Ascending aorta (tissue), 2 donors: ENCODE measurements at places on chromosomes 16 and 17.

DNA sequence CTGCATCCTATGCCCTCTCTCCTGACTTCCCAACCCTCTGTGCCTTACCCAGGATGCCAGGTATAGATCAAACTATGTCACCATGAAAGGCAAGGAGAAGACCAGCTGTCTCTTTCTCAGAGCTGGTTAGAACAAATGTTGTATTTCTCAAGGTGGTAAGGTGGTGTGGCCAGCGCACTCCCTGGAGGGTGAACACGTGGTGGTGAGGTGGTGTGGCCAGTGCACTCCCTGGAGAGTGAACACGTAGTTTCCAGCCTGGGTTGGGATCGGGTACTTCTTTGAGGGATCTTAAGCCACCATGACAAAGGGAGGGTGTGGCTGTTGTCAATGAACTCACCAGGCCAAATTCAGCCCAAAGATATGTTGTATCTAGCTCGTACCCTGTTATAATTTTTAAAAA lies 26.8 kb downstream of the KATNIP start:
- no peak for DNase-seq

GRCh38 chr16:88505405-88506082 lies 52.5 kb downstream of the ZFPM1 start:
- DNase-seq: no peak

- DNase-seq: peak; percentile 57
Observed at GRCh38 chr17:80957461-80957941, 34.1 kb upstream of the CHMP6 start.

GRCh38 chr16:69364088-69364487 lies 12.5 kb upstream of the TMED6 start:
- no peak for DNase-seq

DNA sequence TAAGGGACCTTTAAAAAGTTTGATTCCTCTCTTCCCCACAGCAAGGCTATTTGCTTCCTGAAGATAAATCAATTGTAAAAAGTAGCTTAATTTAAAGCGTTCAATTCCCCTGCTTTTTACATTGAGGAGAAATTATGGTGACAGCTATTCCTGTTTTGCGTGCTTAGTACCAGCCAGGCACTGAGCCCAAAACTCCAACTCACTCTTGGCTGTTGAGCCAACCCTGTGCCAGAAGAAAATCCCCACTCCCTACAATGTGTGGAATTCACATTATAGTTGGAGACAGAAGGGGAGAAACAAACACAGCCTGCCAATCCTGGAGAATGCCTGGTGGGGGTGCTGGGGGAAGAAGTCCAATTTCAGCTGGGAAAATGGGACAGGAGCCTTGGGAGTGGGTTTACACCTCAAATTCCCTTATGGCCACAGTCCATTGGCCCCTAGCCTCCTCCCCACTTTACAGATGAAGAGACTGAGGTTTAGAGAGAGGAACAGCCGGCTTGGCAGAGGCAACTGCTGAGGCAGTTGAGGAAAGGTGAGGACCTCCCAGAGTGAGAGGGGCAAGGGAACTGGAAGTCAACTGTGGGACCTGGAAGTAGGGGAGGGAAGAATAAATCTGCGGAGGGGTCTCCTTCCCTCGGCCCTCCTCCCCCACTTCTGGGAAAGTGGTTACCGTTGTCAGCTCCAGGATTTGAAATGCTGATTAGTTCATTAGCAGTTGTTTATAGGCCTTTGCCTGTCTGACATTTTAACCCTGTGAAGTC lies 26.1 kb downstream of the CDH1 start:
- no peak for DNase-seq

- no peak for DNase-seq
Observed at GRCh38 chr17:79796444-79796762, 474 bp downstream of the CBX8 start.

DNA sequence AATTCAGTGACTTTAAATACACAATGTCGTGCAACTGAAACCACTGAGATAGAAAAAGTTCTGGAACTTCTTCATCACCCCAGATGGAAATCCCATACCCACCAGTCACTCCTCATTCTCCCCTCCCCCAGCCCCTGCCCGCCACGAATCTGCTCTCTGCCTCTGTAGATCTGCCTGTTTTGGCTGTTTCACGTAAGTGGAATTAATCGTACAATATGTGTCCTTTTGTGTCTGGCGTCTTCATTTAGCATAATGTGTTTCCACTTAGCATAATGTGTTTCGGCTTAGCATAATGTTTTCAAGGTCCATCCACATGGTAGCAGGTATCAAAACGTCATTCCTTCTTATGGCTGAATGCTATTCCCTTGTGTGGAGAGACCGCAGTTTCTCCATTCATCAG lies 3.5 kb upstream of the SPPL2C start:
- no peak for DNase-seq

GRCh38 chr17:77906377-77906871 lies 52.1 kb upstream of the TNRC6C start:
- DNase-seq: no peak

DNA sequence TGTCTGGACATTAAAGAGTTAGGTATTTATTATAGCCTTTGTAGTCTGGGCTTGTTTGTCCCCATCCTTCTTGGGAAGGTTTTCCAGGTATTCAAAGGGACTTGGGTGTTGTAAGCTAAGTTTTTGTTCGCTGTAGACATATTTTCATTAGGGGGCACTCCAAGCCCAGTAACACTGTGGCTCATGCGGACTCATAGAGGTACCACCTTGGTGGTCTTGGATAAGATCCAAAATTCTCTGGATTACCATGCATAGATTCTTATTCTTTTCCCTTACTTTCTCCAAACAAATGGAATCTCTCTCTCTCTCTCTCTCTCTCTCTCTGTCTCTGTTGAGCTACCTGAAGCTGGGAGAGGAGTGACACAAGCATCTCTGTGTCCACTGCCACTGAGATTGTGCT lies 48.9 kb downstream of the ERCC4 start:
- no peak for DNase-seq
